ENCODE measurements at places on chromosomes 1 and 21.

DNA sequence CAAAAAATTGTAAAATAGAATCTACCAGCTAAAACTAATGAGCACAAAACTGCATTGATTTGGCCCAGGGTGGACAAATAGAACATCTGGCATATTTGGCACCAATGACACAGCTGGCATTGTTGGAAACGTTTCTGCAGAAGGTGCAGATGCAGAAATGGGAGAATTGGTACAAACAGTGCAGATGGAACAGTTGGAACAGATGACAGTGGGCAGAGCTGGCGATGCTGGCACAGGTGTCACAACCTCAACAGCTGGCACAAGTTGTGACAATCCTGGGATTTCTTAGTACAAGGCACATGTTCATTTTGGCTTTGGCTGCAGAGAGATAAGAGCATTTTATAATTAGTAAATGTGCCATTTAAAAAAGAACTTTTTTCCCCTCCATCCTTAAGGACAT, 91.1 kb upstream of the ZBTB18 start:
- peaks cover 6% of the 10 kb centered on the region for H3K27me3 ChIP-seq
- no peaks in the 10 kb centered on the region for H3K4me1 ChIP-seq
- no peak overlapping the region for H3K27ac ChIP-seq
- no peak for DNase-seq
- no peaks in the 10 kb centered on the region for H3K36me3 ChIP-seq

GRCh38 chr1:45014321-45015028, 2.4 kb downstream of the UROD start:
- peak overlapping the region; percentile 37 for H3K4me3 ChIP-seq
- peak; percentile 76 for DNase-seq
- H3K27me3 ChIP-seq = no peaks in the 10 kb centered on the region
- peaks cover 33% of the 10 kb centered on the region for H3K4me1 ChIP-seq
- peak overlapping the region; percentile 60 for H3K27ac ChIP-seq
- H3K36me3 ChIP-seq = peaks cover 3% of the 10 kb centered on the region

DNA sequence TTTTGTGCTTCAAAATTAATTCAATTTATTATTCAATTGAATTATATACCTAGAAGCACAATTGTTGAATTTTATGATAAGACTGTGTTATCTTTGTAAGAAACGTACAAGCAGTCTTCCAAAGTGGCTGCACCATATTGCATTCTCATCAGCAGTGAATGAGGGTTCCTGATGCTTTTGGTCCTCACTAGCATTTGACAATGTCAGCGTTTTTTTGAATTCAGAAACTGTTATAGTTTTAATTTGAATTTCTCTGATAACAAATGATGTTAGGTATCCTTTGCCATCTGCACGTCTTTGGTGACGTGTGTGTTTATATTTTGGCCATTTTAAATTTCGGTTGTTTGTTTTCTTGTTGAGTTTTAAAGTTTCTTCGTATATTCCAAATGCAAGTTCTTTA, 553.0 kb upstream of the ZP4 start:
- DNase-seq = no peak
- no peaks in the 10 kb centered on the region for H3K4me1 ChIP-seq
- no peak overlapping the region for H3K4me3 ChIP-seq
- H3K27me3 ChIP-seq = no peaks in the 10 kb centered on the region
- H3K27ac ChIP-seq = no peak overlapping the region

- H3K4me3 ChIP-seq = no peak overlapping the region
- H3K4me1 ChIP-seq = no peaks in the 10 kb centered on the region
- DNase-seq = no peak
- H3K27me3 ChIP-seq = peaks cover 1% of the 10 kb centered on the region
- H3K27ac ChIP-seq = no peak overlapping the region
Observed at GRCh38 chr1:10640843-10641553, 155.4 kb downstream of the CASZ1 start.

DNA sequence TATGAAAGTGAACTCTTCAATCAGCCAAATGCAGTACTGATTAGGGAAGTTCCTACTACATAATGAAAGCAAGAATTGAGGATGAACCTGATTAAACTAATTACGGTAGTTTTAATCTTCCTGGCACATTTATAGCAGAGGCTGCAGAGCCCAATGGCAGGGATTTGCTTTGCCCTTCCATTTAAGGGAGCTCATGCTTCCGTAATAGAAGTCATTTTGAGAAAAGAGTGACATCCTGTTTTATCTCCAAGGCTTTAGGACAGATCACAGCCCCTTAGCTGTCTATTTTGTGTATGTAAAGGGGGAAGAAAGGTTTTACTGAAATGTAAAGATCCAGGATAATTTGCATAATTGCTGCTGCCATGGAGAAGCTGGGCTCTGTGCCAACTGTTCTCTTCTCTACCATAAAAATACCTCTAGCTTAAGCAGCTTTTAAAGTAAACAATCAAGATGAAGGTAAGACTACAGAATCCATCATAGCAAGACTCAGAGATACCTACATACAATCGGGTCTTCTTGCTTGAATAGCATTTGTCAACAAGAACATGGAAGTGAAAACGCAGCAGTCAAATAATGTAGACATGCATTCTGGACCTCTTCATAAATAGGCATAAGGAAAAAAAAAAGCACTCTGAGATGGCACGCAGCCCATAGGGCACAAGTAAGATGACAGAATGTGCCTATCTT, 62.5 kb downstream of the ASH1L start:
- no peak overlapping the region for H3K4me3 ChIP-seq
- peaks cover 9% of the 10 kb centered on the region for H3K4me1 ChIP-seq
- peaks cover 6% of the 10 kb centered on the region for H3K36me3 ChIP-seq
- H3K27me3 ChIP-seq = no peaks in the 10 kb centered on the region

- peaks cover 38% of the 10 kb centered on the region for H3K4me1 ChIP-seq
- no peak for DNase-seq
- H3K4me3 ChIP-seq = no peak overlapping the region
- H3K27me3 ChIP-seq = no peaks in the 10 kb centered on the region
Observed at GRCh38 chr1:36381405-36381804, 4.3 kb downstream of the STK40 start.

DNA sequence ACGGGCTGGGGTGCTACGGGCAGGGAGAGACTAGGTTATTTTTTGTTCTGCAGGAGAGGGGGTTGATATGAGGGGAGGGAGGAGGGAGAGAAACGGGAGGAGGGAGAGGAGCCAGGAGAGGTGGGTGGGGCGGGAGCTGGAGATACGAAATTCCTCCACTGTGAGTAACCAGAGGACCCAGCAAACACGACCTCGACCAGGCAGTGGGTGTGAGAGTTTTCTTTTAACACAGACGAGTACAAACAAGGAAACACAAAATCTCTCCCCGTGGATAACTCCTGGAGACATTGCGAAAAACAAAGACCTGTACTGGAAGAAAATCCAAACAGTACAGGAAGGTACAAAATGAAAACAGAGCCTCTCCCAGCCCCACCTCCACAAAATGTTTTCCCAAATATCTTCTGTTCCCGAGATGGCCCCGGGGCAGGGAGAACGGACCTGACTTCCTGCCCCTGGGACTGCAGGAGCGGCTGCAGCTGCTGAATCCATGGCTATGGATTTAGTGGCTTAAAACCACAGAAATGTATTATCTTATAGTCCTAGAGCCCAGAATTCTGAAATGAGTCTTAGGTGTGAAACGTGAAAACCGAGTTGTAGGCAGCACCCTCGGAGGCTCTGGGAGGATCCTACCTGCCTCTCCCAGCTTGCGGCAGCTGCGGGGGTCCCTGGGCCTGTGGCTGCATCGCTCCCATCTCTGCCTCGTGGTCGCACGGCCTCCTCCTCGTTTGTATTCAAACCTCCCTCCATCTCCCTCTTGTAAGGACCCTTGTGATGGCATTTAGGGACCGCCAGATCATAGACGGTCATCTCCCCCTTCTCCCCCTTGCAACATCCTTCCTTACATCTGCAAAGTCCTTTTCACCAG, 82.2 kb downstream of the RIPK4 start:
- DNase-seq = no peak
- H3K4me3 ChIP-seq = no peak overlapping the region
- H3K27me3 ChIP-seq = peaks cover 10% of the 10 kb centered on the region
- H3K4me1 ChIP-seq = no peaks in the 10 kb centered on the region
- no peaks in the 10 kb centered on the region for H3K36me3 ChIP-seq
- no peak overlapping the region for H3K27ac ChIP-seq

DNA sequence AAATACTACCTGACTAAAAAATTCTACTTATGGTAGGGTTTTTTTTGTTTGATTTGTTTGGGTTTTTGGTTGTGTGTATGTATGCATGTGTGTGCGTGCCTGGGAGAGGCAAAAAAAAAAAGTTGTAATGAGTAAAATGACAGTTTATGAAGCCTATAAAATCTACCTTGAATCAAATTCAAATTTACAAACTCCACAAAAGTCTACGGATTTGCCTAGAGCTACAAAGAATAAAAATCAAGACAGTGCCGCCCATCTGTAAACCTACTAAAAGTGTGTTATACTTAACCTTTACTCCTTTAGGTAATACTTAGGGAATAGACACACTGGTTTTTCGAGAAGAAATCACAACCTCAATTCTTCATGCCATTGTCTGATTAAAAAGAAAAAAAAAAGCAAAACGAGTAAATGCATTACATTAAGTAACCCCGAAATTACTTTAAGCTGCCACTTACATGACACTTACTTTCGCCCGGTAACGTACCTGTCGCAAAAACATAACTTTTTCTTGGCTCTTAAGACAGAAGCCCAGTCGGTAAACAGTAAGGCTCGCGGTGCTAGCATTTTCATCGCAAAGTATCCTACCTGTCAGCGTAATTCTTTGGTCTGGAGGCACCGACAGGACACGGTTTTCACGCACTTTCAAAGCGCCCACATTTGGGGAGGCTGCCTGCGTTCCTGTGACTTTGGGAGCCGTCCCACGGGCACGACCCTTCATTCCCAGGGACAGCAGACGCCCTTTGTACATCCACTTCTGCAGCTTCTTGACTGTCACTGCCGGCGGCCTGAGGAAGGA, 951 bp downstream of the SYDE2 start:
- no peak for DNase-seq
- H3K27ac ChIP-seq = peak overlapping the region; percentile 69
- H3K4me3 ChIP-seq = peak overlapping the region; percentile 88
- H3K4me1 ChIP-seq = peaks cover 25% of the 10 kb centered on the region
- H3K27me3 ChIP-seq = peaks cover 10% of the 10 kb centered on the region

DNA sequence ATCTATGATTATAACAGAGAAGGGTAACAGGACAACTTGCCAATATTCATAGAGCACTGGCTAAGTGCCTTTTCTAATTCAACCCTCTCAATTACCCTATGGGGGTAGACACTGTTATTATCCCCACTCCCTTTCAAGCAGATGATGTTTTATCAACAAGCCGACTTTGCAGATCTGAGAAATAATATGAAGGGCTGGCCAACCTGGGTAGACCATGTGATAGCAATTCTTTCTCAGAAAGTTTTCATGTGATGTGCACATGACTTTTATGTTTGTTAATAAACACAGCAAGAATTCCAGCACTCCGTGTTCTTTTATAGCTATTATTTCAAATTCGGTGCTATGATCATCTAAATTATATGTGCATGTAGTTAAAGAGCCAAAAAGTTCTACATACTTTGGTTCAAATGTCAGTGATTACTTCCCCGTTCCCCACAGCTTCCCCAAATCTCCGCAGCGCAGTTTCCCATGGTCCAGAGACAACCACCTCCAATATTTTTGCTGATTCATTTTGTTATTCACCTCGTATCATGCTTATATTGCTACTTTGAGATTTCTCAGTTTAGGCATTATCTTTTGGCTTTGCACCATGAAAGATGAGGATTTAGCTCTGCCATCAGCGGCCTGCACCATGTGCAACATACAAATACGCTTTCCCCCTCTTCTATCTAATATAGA, 96.7 kb upstream of the GADD45A start:
- no peak overlapping the region for H3K4me3 ChIP-seq
- H3K27ac ChIP-seq = no peak overlapping the region
- DNase-seq = no peak
- peaks cover 3% of the 10 kb centered on the region for H3K27me3 ChIP-seq
- no peaks in the 10 kb centered on the region for H3K36me3 ChIP-seq

DNA sequence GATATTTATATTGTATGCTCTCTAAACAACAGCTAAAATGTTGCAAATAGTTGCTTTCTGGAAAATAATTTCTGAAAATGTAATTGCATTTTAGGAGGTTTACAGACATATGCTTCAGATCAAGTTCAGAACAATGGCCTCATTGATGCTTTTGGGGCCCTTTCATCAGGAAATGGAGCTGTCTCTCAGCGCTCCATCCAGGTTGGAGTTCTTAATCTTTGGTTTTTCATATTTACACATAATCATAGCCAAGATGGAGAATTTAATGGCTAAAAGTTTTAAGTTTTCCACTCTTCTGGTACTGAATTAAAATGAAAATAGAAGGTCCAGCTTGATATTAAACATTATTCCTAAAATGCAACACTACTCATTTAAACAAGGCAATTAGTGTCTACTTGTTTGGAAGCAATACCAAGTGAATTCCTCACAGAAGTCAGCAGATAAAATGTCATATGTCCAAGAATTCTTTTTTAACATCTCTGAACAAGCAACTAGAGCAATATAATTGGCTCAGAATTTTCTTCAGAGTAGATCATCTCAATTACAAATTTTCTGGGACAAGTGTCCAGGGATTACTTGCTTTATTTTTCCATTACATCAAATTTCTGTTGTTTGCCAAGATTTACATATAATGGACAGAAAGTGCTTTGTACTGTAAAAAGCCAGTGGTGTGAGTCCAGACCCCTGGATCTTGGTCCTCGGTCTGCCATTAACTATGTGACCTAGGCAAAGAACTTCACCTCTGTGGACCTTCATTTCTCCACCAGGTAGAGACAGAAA, 22.6 kb downstream of the CLCA1 start:
- H3K27me3 ChIP-seq = peaks cover 8% of the 10 kb centered on the region
- no peak for DNase-seq
- H3K36me3 ChIP-seq = no peaks in the 10 kb centered on the region
- H3K4me3 ChIP-seq = no peak overlapping the region
- H3K4me1 ChIP-seq = no peaks in the 10 kb centered on the region

DNA sequence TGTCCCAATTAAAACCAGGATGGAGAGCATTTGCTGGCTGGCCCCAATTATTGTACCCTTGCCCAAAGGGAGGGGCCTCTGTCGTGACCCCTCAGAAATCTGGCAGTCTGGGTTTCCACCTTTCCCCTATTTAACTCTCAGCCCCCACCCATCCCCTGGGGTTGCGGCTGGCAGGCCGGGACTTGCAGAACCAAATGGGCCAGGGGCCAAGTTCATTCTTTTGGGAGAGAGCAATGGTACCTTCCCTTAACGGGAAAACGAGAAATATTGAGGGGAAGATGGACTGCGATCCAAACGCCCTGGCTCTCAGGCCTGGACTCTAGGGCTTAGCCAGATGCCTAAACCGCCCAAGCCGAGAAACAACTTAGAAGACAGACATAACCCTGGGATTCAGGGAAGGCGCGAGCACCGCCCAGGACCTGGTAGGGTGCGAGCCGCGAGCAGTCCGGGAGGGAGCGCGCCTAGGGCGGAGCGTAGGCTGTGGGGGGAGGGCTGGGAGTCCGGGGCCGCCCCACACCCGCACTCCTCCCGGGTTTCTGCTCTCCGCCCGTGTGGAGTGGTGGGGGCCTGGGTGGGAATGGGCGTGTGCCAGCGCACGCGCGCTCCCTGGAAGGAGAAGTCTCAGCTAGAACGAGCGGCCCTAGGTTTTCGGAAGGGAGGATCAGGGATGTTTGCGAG, at the start of gene SLC27A3:
TSS of gene SLC27A3 (plus strand) at position 628 of the 678 bp plus-strand sequence. CDS start 91 bp downstream, outside the sequence.
- H3K36me3 ChIP-seq = peaks cover 21% of the 10 kb centered on the region
- H3K27ac ChIP-seq = peak within 1 kb of the TSS; percentile 92
- H3K4me1 ChIP-seq = peaks cover 33% of the 10 kb centered on the region
